NCI-H2081 treated with DMSO at 0.1 percent for 48 hours (cell line): ENCODE measurements at places on chromosomes 7 and 10.

- no peak for DNase-seq
Observed at GRCh38 chr7:36367561-36368077, 22.0 kb upstream of the ANLN start.

DNA sequence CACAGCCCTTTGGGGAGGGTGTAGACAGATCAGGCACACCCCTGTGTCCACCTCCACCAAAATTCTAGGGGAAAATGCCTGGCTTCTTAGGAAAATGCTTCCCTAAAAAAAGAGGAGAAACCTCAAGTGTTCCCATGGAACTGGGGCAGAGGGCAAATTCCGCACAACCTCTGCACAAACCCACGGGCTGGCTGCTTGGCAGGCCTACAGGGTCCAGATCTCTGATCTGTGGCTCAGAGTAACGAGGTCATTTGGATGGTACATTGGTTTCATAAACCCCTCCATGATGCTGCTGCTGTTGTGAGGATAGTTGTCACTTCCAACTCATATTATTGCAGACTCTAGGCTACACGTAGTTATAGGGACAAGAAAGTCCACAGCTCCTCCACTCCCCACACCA lies 16.0 kb downstream of the LGI1 start:
- no peak for DNase-seq

DNA sequence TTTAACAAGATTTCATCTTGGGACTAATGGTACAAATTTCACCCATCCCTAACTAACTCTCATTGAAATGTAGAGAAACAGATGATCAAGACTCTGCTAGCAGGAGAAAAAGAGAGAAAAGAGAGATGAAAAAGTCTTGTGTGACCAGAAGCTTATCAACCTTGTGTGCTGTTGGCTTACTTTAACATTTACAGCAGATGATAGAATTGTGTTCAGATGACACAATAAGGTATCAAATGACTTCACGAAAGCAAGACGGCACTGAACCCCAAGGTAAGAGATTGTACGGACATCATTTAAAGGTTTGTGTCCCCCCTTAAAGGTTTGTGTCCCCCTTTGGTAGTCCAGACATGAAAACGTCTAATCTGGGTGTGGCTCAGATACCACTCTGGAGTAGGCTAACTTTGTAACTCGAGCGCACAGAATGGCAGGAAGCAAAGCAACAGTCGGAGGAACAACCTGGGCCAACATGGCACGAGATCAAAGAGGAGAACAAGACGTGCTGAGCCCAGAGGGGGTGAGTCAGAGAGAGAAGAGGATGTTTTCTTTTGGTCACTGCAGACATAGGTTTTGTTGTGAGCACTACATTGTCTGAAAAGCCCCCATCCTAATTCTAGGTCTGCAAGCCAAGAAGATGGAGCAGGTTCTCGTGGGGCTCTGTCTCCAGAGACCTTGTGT lies 10.4 kb upstream of the LMBR1 start:
- DNase-seq: no peak

GRCh38 chr7:133121175-133121844 lies 39.4 kb upstream of the CHCHD3 start:
- DNase-seq: no peak

DNA sequence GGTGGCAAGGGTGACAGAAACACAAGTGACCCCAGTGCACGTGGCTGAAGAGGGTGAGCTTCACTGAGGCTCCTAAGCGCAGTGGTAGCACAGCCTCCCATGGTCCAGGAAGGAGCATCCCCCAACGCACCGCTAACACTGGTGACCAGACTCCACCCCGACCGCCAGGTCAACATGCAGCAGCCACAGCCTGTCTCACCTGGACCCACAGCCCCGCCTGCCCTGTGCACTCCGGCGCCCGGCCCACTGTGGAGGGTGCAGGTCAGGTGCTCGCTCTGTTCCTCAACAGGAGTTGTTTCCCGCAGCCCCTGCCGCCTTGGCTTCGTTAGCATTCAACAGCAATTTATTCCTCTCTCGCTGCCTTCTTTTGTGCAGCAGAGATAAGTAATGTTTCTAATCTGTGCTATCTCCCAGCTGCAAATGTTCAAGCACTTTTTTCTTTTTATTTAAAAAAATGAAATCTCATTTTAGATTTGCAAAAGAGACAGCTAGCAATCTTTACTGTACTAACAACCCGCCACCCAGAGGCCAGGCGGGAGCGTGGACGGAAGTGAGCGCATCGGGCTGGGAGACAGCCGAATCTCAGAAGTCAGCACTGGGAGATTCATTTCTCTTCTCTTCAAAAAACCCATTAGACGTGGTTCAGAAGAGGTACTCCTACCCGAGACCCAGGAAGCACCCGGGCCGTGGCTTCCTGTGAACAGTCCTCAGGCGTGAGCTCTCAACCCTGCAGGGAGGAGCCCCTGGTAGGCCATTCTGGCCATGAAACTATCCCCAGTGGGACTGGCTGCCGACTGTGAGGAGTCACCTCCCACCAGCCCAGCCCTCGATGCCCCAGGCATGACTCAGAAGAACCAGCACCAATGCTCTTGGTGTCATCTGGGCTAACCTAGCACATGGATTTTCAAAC lies 133.4 kb downstream of the MAD1L1 start:
- DNase-seq: no peak

- no peak for DNase-seq
Observed at GRCh38 chr7:91875851-91876250, 4.7 kb downstream of the MTERF1 start.

DNA sequence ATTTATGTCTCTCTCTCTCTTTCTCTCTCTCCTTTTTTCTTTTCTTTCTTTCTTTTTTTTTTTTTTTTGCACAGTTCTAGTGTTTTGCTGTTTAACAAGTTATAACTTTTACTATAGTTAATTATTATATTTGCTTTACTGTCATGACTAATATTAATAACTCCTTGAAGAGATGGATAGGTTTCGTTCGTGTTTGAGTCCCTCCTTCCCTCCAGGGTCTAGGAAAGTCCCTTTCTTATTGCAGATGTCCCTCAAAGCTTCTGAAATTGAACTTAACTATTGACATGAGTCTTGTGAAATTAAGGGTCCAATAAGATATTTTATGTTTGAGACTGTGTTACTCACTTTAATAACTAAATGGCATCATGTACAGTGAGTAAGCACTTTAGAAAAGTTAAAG lies 131.4 kb downstream of the PLXDC2 start:
- DNase-seq: no peak

- DNase-seq: no peak
Observed at GRCh38 chr7:80807166-80807900, 111.5 kb downstream of the SEMA3C start.

DNA sequence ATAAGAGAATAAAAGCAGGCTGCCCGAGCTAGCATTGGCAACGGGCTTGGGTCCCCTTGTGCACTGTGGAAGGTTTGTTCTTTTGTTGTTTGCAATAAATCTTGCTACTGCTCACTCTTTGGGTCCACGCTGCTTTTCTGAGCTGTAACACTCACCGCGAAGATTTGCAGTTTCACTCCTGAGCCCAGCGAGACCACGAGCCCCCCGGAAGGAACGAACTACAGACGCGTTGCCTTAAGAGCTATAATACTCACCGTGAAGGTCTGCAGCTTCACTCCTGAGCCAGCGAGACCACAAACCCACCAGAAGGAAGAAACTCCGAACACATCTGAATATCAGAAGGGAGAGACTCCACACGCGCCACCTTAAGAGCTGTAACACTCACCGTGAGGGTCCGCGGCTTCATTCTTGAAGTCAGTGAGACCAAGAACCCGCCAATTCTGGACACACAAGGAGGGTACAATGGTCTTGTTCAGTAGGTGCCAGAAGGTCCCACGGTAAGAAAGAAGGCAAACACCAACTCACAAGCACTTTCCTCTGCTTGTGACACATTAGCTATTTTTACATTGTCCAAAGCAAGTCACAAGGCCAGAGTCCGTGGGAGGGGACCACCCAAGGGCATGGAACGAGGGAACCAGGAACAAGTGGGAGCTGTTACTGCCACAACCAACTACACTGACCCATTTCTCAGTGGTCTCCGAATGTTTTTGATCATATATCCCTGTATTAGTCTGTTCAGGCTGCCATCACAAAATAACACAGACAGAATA lies 29.2 kb upstream of the CACUL1 start:
- DNase-seq: no peak

DNA sequence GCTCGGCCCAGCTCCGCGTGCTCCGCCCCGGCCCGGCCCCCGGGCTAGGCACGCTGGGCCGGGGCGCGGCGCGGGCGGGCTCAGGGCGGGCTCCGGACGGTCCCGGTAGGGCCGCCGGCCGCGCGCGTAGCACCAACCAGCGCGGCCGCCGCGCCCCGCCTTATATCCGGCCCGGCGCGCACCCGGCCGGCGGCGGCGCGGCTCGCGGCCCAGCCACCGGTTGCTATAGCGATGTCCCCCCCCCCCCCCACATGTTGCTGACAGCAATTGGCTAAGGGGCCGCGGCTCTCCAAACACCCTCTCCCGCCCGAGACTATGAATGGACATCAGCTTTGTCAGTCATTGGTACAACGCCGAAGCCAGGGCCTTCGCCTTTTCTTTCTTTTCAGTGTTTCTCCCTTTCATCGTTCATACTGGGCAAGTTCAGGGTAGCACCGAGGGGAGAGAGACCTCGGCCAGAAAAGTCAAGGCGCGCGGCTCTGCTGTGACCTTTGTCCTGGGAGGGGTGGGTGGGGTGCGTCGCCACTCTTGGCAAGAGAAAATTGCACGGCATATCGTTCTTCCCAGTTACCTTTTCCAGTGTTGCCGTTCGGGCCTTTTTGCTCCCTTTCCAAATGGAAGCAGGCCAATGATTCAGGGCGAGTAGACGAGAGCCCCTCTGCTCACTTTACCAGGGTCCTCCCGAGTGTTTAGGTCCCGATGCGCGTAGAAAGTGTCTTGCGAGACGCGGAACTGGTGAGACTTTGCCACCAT lies 354.2 kb downstream of the DNAJB6 start:
- DNase-seq: no peak

DNA sequence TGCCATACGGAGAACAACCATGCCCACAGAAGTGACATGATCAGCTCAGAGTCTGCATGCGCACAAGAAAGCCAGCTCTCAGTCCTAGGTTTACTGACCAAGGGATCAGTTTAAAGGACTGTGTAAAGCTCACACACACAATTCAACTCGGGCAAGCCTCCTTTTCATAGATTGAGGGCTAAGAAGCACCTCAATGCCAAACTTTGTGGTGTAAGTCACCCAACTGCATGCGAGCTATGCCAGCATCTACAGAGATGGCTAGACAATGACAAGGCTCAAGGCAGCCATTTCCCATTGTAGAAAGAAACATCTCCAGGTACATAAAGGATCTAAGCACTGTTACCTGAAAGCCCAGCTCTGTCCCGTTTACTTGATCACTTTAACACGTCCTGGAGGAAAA lies 36.8 kb downstream of the GPAM start:
- no peak for DNase-seq

GRCh38 chr10:33129141-33129995 lies 171.3 kb upstream of the ITGB1 start:
- no peak for DNase-seq

DNA sequence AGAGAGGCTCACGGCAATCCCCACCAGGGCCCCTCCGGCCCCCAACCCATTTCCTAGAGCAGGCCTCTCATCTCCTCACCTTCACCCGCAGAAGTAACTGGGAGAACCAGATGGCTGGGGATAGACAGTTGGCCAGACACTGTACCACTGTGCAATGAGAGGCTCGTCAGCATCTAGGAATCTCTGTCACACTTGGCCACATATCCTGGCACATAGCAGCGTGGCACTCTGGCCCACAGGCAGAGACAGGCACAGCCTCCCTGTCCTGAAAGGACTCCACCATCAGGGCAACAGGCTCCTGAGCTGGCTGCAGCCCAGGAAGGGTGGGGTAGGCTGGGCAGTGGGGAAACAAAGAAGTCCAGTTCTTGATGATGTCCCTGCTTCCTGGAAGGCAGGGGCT lies 45.8 kb downstream of the C10orf143 start:
- DNase-seq: no peak

- no peak for DNase-seq
Observed at GRCh38 chr10:31014161-31014875, 17.3 kb downstream of the ZNF438 start.

DNA sequence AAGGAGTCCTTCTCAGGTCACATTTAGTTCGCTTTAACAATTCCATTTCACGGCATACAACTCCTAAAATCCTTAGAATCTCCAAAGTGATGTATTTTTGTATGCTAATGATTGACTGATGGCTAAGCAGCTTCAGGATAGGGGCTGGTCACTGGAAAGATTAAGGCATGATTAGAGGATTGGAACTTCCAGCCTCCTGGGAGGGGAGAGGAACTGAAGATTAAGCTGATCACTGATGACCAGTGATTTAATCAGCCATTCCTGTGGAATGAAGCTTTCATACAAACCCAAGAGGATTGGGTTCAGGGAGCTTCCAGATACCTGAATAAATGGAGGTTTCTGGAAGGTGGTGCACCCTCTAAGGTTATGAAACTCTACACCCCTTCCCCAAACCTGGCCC lies 123.9 kb upstream of the CDK13 start:
- DNase-seq: no peak

GRCh38 chr10:3770611-3771110 lies 14.3 kb downstream of the KLF6 start:
- DNase-seq: no peak

DNA sequence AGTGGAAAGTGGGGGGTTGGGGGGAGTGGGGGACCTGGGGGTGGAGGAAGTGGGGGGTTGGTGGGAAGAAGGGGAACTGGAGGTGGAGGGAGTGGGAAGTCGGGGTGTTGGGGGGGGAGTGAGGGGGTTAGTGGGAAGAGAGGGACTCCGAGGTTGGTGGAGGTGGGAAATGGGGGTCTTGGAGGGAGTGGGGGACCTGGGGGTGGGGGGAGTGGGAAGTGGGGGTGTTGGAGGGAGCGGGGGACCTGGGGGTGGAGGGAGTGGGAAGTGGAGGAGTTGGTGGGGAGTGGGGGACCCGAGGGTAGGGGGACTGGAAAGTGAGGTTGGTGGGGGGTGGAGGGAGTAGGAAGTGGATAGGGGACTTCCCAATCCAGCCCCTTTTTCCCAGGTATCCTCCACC lies 906 bp upstream of the MMD2 start:
- no peak for DNase-seq

GRCh38 chr10:13658871-13659685 lies 72.3 kb downstream of the PRPF18 start:
- DNase-seq: no peak

DNA sequence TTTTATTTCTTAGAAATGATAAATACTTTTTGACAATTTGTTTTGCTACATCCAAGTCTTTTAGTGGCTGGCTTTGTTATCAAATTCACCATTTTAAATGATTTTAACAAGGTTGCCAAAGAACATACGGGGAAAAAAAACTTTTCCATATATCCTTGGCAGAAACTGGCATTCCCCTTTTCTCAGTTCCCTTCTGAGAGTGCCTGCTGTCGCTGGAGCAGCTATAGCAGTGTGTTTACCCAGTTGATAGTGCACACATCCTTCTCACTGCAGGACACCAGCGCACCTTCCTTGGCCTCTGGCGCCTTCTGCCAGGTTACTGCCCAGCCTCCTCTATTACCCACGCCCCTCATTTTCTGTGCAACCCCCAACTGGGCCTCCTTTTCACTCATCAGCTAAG lies 94.1 kb downstream of the ALOX5 start:
- no peak for DNase-seq

- DNase-seq: no peak
Observed at GRCh38 chr7:28678431-28678965, 266.2 kb downstream of the CREB5 start.

- DNase-seq: no peak
Observed at GRCh38 chr7:73824986-73825385, 5.8 kb upstream of the CLDN4 start.
